Naive thymus-derived CD8-positive, alpha-beta T cell (primary cell): ENCODE measurements at places on chromosomes 13 and 19. TPM values are rescaled to one million over a fixed set of nuclear protein-coding genes. Genes with fewer than 3 reads are reported as not detected.

CGB8 gene
- total RNA-seq, result not detected

KLF1 gene
- not detected for total RNA-seq

CLC gene
- total RNA-seq, result not detected

GPR4 gene
- total RNA-seq, result not detected

ZNF776 gene
- 52.0 TPM for total RNA-seq

PIAS4 gene
- 34.4 TPM for total RNA-seq

PCDH9 gene
- 1.7 TPM for total RNA-seq

SYNGR4 gene
- total RNA-seq, result not detected

LYPD5 gene
- 0.60 TPM for total RNA-seq

HSPB6 gene
- not detected for total RNA-seq

FGF9 gene
- 4.6 TPM for total RNA-seq

SIGLEC9 gene
- total RNA-seq, result 2.4 TPM

PBX4 gene
- 46.0 TPM for total RNA-seq

TRIM28 gene
- total RNA-seq, result 429 TPM

TMEM190 gene
- total RNA-seq, result not detected

RFPL4AL1 gene
- not detected for total RNA-seq

ZNF723 gene
- not detected for total RNA-seq

IRGC gene
- total RNA-seq, result not detected

ZNF614 gene
- total RNA-seq, result 13.4 TPM

GRK1 gene
- not detected for total RNA-seq

PSG5 gene
- not detected for total RNA-seq

KLK15 gene
- total RNA-seq, result not detected

KLHL1 gene
- not detected for total RNA-seq

LNX2 gene
- total RNA-seq, result 10.8 TPM

GAPDHS gene
- not detected for total RNA-seq

AP1M1 gene
- total RNA-seq, result 154 TPM

KRI1 gene
- 68.4 TPM for total RNA-seq

MADCAM1 gene
- total RNA-seq, result 1.2 TPM

ZNF284 gene
- total RNA-seq, result 5.4 TPM

HIF3A gene
- total RNA-seq, result not detected

RDH8 gene
- not detected for total RNA-seq

RASIP1 gene
- total RNA-seq, result 0.25 TPM

NUFIP1 gene
- total RNA-seq, result 5.5 TPM

GAS6 gene
- 2.2 TPM for total RNA-seq

POLRMT gene
- 92.3 TPM for total RNA-seq

KIR3DL1 gene
- not detected for total RNA-seq

KCNJ14 gene
- total RNA-seq, result 2.7 TPM

SYCN gene
- not detected for total RNA-seq

PSG1 gene
- not detected for total RNA-seq

MYH14 gene
- not detected for total RNA-seq

CBARP gene
- total RNA-seq, result not detected

CLEC11A gene
- total RNA-seq, result 14.0 TPM

LRRC63 gene
- total RNA-seq, result 0.52 TPM

TIMM29 gene
- 32.9 TPM for total RNA-seq

APOC4 gene
- total RNA-seq, result not detected

ZNF792 gene
- total RNA-seq, result 35.5 TPM

ZNF507 gene
- 49.0 TPM for total RNA-seq

MBD3L3 gene
- total RNA-seq, result not detected

ZNF564 gene
- 35.4 TPM for total RNA-seq

SIGLEC5 gene
- not detected for total RNA-seq

TMEM150B gene
- not detected for total RNA-seq

KLK6 gene
- not detected for total RNA-seq

ZNF99 gene
- 0.05 TPM for total RNA-seq

TYROBP gene
- total RNA-seq, result 3.1 TPM
